Right kidney (tissue), 9 donors: ENCODE measurements at places on chromosomes 5 and 9.

DNA sequence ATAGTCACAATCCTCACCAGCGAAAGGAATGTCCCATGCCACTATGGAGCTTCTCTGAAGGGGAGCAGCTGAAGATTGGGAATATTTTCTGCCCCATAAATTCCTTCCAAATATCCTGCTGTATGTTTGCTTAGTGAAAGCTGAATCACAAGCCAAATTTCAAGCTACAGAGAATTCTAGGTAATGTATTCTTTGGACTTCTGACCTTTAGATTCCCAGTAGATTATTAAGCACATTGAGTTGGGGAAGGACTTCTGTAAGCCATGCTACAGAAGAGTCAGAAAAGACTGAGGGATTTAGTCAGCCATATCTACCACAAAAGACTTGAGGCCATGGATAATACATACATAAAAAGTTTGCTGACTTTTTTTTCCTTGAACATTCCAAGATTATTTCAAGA, 1342.0 kb upstream of the NUDT12 start:
- no peak for DNase-seq

GRCh38 chr5:74442466-74442865, 198.1 kb downstream of the ENC1 start:
- DNase-seq = no peak

- DNase-seq = no peak
Observed at GRCh38 chr9:99272836-99273235, 50.8 kb downstream of the SEC61B start.

- DNase-seq = no peak
Observed at GRCh38 chr5:170269579-170269978, 28.0 kb downstream of the LCP2 start.

GRCh38 chr5:167147879-167148278, 1143.6 kb upstream of the WWC1 start:
- no peak for DNase-seq

GRCh38 chr9:3879315-3879714, 353.5 kb upstream of the RFX3 start:
- peak; percentile 35 for DNase-seq

- no peak for DNase-seq
Observed at GRCh38 chr9:77541055-77541454, 107.1 kb downstream of the GNA14 start.
